ENCODE measurements at places on chromosomes 6 and 20. TPM values are rescaled to one million over a fixed set of nuclear protein-coding genes. Genes with fewer than 3 reads are reported as not detected.

GRCh38 chr6:118216751-118217150 is 309.7 kb downstream of the SLC35F1 start:
- DNase-seq: peak; percentile 46

DNA sequence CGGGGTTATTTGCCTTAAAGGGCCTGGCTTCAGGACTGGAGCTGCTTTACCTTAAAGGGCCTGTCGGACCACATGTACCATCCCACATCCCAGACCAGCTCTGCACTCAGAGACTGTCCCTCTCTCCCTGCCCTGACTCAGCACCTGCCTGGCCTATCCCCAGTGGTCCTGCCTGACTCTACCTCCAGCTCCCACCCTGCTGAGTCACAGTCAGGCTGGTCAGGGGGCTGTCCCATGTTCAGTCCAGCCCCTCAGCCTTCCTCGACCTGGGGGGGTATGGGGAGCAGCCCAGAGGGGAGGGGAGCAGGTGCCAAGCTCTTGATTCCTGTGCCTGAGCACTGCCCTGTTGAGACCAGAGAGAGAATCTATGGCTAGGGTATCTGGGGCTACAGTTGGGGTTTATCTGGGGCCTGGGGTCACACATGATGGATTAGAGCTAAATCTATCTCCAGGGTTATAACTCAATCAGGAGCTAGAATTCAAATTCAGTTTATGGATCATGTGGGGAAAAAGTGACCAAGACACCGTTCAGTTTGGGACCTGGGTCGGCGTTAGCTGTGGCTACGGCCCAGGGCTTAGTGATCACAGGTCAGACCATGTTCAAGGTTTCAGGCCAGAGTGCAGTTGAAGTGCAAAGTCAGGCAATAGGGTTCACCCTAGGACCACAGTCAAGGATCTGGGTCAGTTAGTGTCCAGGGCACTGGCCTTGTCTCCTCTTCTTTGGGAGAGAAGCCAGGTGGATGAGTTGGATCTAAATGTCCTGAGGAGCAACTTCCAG is 9.4 kb upstream of the TRIB3 start:
- no peak for DNase-seq

DNA sequence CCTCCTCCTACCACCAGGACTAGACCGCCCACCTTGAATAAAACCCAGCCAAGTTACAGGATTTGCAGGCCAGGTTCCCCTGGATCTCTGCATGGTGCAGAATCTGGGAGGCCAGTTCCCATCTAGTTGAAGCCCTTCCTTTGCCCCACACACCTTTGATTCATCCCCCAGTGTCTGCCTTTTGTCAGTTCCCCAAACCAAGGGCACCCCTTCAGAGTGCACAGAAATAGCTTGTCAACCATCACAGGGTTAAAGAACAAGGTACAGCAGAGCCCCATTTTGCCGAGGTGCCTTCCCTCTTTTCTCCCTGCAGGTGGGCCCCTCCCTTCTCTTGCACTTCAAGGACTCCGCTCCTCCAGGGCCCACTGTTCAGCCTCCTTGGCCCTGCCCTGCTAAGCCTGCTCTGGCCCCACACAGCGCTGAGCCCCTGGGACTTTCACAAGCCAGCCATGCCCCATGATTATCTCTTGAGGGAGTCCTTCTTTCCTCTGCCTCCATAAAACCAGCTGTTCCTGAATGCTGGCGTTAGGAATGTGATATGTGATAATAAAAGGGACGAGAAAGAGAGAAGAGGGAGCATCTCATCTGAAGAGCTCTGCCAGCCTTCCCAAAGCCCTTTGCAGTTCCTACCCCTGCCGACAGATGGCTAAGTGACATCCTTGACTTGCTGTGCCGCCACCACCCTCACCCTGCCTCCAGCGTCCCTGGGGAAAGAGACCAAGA is 280.3 kb downstream of the CDC5L start:
- DNase-seq: peak; percentile 27

DNA sequence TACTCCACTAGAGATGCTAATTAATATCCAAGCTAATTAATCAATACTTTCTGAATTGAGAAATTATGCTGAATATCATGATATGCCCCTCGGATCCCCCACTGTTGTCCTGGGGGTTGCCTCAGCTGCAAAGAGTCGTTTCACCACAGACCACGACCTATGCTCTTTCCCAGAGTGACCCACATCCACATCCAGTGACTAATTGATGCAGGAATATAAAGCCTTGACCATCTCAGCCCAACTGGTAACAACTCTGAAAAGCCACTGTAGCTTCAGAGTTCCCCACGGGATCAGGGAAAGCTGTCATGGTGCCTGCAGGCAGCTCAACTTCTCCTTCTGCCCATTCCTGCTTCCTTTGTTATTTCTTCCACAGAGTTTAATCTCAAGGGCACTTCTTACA is 116.9 kb downstream of the RWDD2A start:
- peak; percentile 4 for DNase-seq

- no peak for DNase-seq
Observed at GRCh38 chr20:64230461-64231145, 24.9 kb upstream of the PCMTD2 start.

PLEKHG1 gene
- total RNA-seq: 0.12 TPM

NKAIN2 gene
- total RNA-seq: not detected

MED20 gene
- 24.2 TPM for total RNA-seq
